SK-N-SH (cell line): ENCODE measurements at places on chromosomes 6 and 20. TPM values are rescaled to one million over a fixed set of nuclear protein-coding genes. Genes with fewer than 3 reads are reported as not detected.

Gene LY6G6C
- polyA plus RNA-seq, result 0.08 TPM in 1 of 2 replicates, not detected in the other

Gene RBPJL
- polyA plus RNA-seq, result not detected in 2 replicates

DNA sequence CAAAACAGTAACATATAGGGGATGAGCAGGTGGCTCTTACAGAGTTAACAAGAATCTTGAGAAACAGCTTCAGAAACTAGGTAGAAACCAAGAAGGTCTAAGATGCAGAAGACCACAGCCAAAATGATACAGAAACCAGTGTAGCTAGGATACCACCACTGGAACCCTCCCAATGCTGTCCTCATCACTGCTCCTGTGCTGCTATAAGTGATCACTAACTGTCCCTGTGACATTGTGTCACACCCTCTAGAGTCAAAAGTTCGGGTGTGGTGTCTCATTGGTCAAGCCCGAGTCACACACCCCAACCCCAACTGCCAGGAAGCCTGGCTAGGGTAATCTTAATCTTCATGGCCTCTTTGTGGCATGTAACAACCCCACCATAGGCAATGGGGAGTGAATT lies 153.1 kb downstream of the RCAN2 start:
- no peak for DNase-seq
- H3K27ac ChIP-seq, result no peak overlapping the region
- no peaks in the 10 kb centered on the region for H3K36me3 ChIP-seq
- H3K4me1 ChIP-seq, result no peaks in the 10 kb centered on the region
- no peak overlapping the region for H3K4me3 ChIP-seq

DNA sequence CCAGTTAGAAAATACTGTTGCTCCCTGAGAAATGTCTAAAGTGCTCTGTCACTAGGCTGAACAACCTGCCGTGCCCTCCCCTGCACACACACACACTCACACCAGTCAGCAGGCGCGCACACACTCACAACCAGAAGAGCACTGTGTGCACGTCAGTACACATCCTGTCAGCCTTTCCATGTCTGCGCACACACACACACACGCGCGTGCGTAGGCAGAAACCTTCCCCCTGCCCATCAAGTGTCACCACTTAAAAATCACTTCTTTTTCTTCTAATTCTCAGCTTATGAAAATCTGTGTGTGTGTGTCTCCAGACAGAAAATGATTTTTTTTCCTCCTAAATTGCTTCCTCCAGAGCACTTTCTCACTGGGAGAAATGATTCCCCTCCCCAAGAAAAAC lies 100.3 kb downstream of the EDN3 start:
- DNase-seq, result no peak
- H3K27me3 ChIP-seq, result peaks cover 8% of the 10 kb centered on the region; the same call in 1 of the 2 replicates
- peak overlapping the region; percentile 2; the same call in 1 of the 2 replicates for H3K27ac ChIP-seq
- H3K36me3 ChIP-seq, result no peaks in the 10 kb centered on the region

DNA sequence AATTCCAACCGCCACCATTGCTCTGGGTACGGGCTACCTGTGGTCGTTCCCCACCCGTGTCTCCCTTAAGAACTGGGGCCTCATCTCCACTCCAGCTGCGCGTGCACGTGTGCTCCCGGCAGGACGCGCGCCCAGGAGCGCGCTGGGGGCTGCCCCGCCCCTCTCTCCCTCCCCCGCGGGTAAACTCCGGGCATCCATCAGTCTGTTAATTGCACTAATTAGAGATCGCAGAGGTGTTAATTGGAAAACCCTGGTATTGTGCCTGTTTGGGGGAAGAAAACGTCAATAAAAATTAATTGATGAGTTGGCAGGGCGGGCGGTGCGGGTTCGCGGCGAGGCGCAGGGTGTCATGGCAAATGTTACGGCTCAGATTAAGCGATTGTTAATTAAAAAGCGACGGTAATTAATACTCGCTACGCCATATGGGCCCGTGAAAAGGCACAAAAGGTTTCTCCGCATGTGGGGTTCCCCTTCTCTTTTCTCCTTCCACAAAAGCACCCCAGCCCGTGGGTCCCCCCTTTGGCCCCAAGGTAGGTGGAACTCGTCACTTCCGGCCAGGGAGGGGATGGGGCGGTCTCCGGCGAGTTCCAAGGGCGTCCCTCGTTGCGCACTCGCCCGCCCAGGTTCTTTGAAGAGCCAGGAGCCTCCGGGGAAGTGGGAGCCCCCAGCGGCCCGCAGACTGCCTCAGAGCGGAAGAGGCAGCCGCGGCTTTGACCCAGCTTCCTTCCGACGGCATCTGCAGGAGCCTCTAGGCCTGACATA lies 14.4 kb downstream of the FOXP4 start:
- no peaks in the 10 kb centered on the region for H3K27me3 ChIP-seq
- peaks cover 9% of the 10 kb centered on the region; the same call in 1 of the 2 replicates for H3K4me1 ChIP-seq
- DNase-seq, result no peak

- DNase-seq, result no peak
- no peaks in the 10 kb centered on the region for H3K36me3 ChIP-seq
- peaks cover 13% of the 10 kb centered on the region; the same call in 1 of the 2 replicates for H3K4me1 ChIP-seq
- no peaks in the 10 kb centered on the region for H3K27me3 ChIP-seq
- H3K4me3 ChIP-seq, result no peak overlapping the region
- H3K27ac ChIP-seq, result no peak overlapping the region
Measured at GRCh38 chr20:19691125-19691524, 66.9 kb upstream of the RIN2 start.

DNA sequence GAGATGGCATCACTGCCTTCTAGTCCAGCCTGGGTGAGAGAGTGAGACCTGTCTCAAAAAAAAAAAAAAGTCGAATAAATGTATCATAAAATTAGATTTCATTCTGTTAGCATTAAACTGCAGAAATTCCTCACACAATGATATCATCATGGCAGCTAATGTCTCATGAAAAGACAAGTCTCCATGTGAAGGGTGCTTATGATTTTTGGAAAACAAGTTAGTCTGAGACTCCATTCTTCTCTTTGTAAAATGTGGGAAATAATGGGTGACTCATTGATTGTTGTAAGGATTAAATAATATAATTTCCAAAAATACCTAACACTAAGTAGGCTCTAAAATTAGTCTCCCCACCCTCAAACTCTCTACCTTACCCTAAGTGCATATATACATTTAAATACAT lies 49.6 kb upstream of the CDYL start:
- no peak for DNase-seq
- H3K27ac ChIP-seq, result no peak overlapping the region
- H3K36me3 ChIP-seq, result no peaks in the 10 kb centered on the region

- H3K27ac ChIP-seq, result no peak overlapping the region
- H3K4me3 ChIP-seq, result no peak overlapping the region; the same call in 1 of the 2 replicates
- H3K27me3 ChIP-seq, result peaks cover 49% of the 10 kb centered on the region; the same call in 1 of the 2 replicates
- H3K36me3 ChIP-seq, result no peaks in the 10 kb centered on the region
- H3K4me1 ChIP-seq, result no peaks in the 10 kb centered on the region
Measured at GRCh38 chr6:3410385-3411360, 46.2 kb downstream of the SLC22A23 start.
